ENCODE measurements at places on chromosomes 4 and X. TPM values are rescaled to one million over a fixed set of nuclear protein-coding genes. Genes with fewer than 3 reads are reported as not detected.

The FAAH2 gene
- total RNA-seq = 1.5 TPM

The EMCN gene
- not detected for total RNA-seq

The MAGED2 gene
- 43.5 TPM for total RNA-seq

The GAGE12E gene
- not detected for total RNA-seq

The UGT8 gene
- total RNA-seq = not detected

The SMIM31 gene
- not detected for total RNA-seq

The HSFX4 gene
- not detected for total RNA-seq

The NLGN3 gene
- 3.6 TPM for total RNA-seq

The BTC gene
- total RNA-seq = not detected

The TEX13B gene
- total RNA-seq = not detected

The SPACA5 gene
- total RNA-seq = not detected

The DCAF4L1 gene
- 0.21 TPM for total RNA-seq

The APOOL gene
- total RNA-seq = 21.2 TPM

The SYN1 gene
- 3.0 TPM for total RNA-seq

The CASP6 gene
- total RNA-seq = 33.3 TPM

The TMEM271 gene
- not detected for total RNA-seq

The TBC1D19 gene
- total RNA-seq = 5.5 TPM

The ZNF630 gene
- 3.0 TPM for total RNA-seq

The AWAT2 gene
- total RNA-seq = 0.30 TPM

The BST1 gene
- 0.39 TPM for total RNA-seq

The MAGEA12 gene
- total RNA-seq = not detected

The ZCCHC4 gene
- 15.2 TPM for total RNA-seq

The MXD4 gene
- 5.1 TPM for total RNA-seq

The SLITRK2 gene
- total RNA-seq = not detected

The DIPK2B gene
- not detected for total RNA-seq

The PLAC8 gene
- 169 TPM for total RNA-seq

The SGMS2 gene
- total RNA-seq = 0.16 TPM

The ADH1B gene
- not detected for total RNA-seq

The TCEANC gene
- total RNA-seq = 1.4 TPM

The PDE6B gene
- 16.6 TPM for total RNA-seq

The NUP62CL gene
- total RNA-seq = 8.1 TPM

The KIAA1210 gene
- total RNA-seq = not detected

The CENPVL2 gene
- not detected for total RNA-seq

The SOWAHD gene
- total RNA-seq = not detected

The TLR8 gene
- not detected for total RNA-seq

The CETN2 gene
- total RNA-seq = 7.4 TPM

The CLDN22 gene
- total RNA-seq = not detected

The WDR17 gene
- total RNA-seq = 1.3 TPM

The CCDC120 gene
- 4.5 TPM for total RNA-seq

The NXF2B gene
- not detected for total RNA-seq

The C1GALT1C1 gene
- total RNA-seq = 20.4 TPM

The ARHGAP4 gene
- 138 TPM for total RNA-seq

The GRIA3 gene
- not detected for total RNA-seq

The CSAG2 gene
- total RNA-seq = not detected

The ASMT gene
- not detected for total RNA-seq

The HTRA3 gene
- not detected for total RNA-seq

The SH3D19 gene
- total RNA-seq = 1.7 TPM

The ADH6 gene
- not detected for total RNA-seq

The PDZD11 gene
- 41.1 TPM for total RNA-seq

The SEC24B gene
- 29.4 TPM for total RNA-seq

The RNF212 gene
- total RNA-seq = 3.5 TPM

The SLC10A7 gene
- 16.9 TPM for total RNA-seq

The SLC39A8 gene
- total RNA-seq = 37.4 TPM

The CLDN2 gene
- not detected for total RNA-seq

The MAGEA8 gene
- total RNA-seq = not detected

The FGF13 gene
- not detected for total RNA-seq
